Right ventricle myocardium superior (tissue), 1 donor: ENCODE measurements at places on chromosomes 1 and 21.

GRCh38 chr1:25804964-25805862 is 5.2 kb downstream of the SELENON start:
- no peak for DNase-seq

GRCh38 chr1:89624715-89625323 is 8.1 kb upstream of the LRRC8C start:
- DNase-seq, result no peak

- no peak for DNase-seq
Measured at GRCh38 chr1:67459068-67459467, 28.9 kb upstream of the SERBP1 start.

DNA sequence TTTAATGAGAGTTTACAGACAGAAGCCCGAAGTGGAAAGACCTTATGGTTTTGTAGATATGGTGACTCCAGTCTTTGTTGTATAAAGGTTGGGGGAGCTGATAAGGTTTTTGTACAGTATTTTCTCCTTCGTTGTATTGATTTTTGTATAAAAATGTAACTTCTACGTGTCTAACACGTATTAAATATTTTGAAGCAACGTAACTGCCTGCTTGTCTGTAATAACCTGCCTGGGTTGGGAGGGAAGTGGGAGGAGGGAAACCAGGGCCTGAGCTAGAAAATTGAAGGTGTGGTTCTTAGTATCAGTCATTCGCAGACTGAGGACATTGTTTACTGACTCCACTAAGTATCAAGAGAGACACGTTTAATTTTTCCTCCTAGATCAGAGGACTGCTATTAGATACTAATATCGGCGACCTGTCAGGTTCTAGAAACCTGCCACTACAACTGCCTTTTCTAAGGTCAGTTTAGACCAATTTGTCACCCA is 2.2 kb downstream of the IER5 start:
- DNase-seq, result no peak

GRCh38 chr1:163472651-163473248 is 151.0 kb downstream of the NUF2 start:
- no peak for DNase-seq

- no peak for DNase-seq
Measured at GRCh38 chr1:13763991-13764390, 64.0 kb downstream of the PRDM2 start.

- DNase-seq, result no peak
Measured at GRCh38 chr1:233333086-233333485, 5.6 kb downstream of the MAP3K21 start.
